ENCODE measurements at places on chromosomes 3 and 15. TPM values are rescaled to one million over a fixed set of nuclear protein-coding genes. Genes with fewer than 3 reads are reported as not detected.

The CRABP1 gene
- total RNA-seq = 21.6 TPM

The ALDH1L1 gene
- 7.7 TPM for total RNA-seq

The STAB1 gene
- 56.5 TPM for total RNA-seq

The CASR gene
- total RNA-seq = not detected

The KCNMB3 gene
- 3.9 TPM for total RNA-seq
